ENCODE measurements at places on chromosomes 4 and X. TPM values are rescaled to one million over a fixed set of nuclear protein-coding genes. Genes with fewer than 3 reads are reported as not detected.

- no peak for DNase-seq
These were observed 8.8 kb upstream of the TMEM128 start for GRCh38 chr4:4256799-4257198.

GRCh38 chr4:113975578-113975977, 3.9 kb downstream of the ARSJ start:
- DNase-seq, result no peak

GRCh38 chr4:56637154-56637553, 43.9 kb downstream of the HOPX start:
- DNase-seq, result no peak

CENPVL3 gene
- not detected for total RNA-seq

ARSJ gene
- not detected for total RNA-seq

Measured in activated CD4-positive, alpha-beta memory T cell treated with anti-CD3 and anti-CD28 coated beads, Interleukin-2, amount 10 ng/mL, durations not matched to agents 7 days and 5 days (primary cell).